ENCODE measurements at places on chromosomes 1 and 21. TPM values are rescaled to one million over a fixed set of nuclear protein-coding genes. Genes with fewer than 3 reads are reported as not detected.

- DNase-seq: no peak
Measured at GRCh38 chr1:117641536-117641935, 35.7 kb downstream of the TENT5C start.

GRCh38 chr1:218164111-218164929 lies 120.8 kb upstream of the RRP15 start:
- DNase-seq: peak; percentile 42

SYNC gene
- polyA plus RNA-seq: 6.9 TPM

DNA sequence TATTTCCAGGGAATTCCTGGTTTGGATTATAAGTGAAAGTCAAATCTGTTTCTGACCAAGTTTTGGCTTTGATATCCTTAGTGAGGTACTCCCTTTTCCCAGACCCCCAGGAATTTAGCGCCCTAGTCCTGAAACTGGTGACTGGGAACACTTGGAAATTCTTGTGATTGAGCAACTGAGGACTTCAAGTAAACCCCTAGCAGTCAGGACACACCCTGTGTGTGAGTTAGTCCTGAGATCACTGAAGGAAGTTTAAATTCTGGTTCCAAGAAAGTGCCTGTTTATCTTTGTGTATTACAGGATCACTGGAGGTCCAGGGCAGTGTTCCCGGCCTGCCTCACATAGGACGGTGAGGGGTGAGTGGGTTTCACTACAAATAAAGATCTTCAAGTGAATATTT lies 95.1 kb upstream of the F3 start:
- DNase-seq: no peak

DNA sequence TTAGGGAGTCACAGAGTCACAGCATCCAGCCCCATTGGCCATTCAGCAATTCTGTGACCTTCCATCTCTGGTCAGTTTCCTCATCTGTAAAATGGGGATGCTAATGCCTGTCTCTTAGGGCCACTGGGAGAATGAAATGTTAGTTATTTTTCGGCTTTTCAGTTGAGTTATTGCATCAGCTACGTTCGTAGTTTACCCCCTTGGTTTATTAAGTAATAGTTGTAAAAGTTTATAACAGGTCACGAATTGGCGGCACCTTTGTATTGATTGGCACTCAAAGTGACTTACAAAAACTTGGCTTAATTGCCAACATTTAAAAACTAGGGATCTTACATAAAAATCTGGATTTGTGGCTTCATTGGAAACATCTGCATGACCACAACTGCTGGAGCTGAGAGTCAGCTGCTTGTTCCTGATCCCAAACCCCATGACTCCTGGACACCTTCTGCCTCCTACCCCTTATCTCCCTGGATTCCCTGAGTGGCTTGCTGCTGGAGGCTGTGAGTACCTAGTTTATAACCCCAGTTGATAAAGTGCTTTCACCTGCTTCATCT lies 23.0 kb upstream of the SLC1A7 start:
- DNase-seq: peak; percentile 50

- no peak for DNase-seq
Measured at GRCh38 chr1:168556647-168557046, 12.8 kb upstream of the XCL2 start.
